Hematopoietic multipotent progenitor cell treated with erythropoietin and hydrocortisone succinate and interleukin-3 and kit ligand, for 15 days (in vitro differentiated cells): ENCODE measurements at places on chromosomes 1 and 21.

DNA sequence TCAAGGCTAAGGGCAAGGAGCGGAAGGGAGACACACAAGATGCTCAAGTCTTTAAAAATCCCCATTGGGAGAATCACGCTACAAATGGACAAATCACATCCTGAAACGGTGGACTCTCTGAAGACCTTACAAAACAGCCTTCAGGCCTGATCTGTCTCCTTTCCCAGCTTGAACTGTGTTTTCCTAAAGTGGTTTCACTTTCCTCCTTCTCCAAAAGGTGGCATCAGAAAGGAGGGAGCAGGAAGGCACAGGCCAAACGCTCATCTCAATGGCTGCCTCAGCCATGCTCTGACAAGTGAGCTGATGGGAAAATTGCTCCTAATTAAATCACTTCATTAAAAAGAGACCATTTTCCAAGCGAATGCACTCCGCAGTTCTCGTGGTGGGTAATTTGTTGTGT, 47.7 kb downstream of the UTP25 start:
- no peak for DNase-seq

GRCh38 chr1:226708342-226708780, 30.7 kb downstream of the ITPKB start:
- peak; percentile 67 for DNase-seq

GRCh38 chr1:225435487-225435886, 7.6 kb upstream of the LBR start:
- DNase-seq, result no peak

- no peak for DNase-seq
Measured at GRCh38 chr1:7726623-7727022, 44.5 kb upstream of the VAMP3 start.

DNA sequence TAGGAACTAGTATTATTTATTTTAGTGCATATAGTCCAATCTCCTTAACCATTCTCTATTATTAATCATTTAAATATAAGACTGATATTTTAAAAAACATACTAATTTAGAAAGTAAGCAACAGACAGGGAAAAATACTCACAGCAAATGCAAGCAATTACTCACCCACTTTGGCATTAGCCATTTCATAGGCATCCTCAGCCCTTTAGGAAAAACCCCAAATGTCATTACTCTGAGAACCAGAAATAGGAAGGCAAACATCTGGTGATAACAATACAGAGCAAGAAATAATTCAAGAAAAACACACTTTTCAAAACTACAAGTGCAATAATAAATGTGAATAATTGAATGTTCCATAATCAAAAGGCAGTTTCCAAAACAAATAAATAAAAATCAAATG, 545.1 kb downstream of the PLPP3 start:
- no peak for DNase-seq

DNA sequence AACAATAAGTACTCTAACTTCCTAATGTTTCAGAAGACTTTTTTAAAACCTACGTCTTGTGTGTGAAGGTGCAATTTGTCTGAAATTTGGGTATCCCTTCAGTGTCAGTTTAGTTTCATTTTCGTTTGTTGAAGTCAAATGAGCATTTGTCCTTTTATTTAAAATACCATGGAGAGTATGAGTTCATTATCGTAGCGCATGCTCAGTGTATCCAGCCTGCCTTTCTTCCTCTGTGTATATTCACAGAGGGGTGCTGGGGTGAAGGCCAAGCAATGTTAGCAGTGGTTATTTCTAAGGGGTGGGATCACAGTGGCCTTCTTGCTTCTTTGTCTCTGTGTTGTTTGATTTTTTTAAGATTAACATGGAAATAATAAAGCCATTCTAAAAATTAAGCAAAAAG, 43.2 kb downstream of the CNN3 start:
- peak; percentile 33 for DNase-seq

DNA sequence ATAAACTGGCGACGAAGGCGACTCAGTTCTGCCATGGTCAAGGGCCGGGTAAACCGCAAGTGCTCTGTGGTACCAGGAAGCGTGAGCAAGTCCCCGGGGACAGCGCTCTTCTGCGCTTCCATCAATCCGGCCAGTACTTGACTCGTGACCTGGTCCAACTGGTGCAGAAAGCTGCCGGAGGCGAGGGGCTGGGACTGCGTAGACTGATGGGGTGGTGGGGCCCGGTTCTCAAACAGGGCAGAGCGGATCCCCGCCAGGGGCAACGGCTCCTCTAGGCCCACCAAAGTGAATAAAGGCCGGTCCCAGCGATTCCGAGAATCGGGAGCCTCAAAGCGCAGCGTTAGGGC, 852 bp downstream of the KTI12 start:
- DNase-seq, result no peak

DNA sequence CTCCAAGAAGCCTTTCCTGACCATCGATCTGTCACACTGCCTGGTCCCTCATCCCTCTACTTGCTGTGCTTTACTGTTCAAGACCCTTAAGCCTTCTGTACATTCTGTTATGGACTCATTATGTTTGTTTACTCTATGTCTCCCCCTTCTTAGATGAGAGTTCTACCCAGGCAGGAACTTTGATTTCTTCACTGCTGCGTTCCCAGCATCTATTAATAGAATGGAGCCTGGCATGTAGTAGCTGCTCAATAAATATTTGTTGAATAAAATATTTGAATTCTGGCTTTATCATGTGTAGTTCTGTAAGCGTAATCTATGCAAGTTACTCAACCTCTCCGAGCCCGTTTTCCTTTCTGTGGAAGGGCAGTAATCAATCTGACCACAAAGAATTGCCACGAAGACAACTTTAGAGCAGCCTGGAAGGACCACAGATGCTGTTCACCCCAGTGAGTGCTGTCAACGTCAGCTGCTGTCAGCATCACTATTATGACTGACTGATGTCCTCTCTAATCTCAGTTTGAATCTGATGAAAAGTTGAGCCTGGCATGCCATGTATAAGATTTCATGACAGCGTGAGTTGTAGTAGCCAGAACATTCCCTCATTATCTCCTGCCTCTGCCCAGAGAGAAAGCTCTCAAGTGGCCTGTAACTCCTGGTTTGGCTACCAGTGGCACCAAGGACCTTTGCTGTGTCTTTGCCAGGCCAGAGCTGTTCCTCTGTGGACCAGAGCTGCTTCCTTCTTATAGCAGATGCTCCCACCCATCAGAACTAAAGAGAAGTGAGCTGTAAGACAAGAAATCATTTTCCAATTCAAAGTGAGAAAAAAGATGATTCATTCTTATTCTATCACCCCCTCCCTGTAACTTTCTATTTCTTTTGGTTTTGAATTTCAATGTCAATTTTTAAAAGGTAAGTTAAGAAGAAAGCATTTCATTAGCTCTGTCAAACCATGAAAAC, 94.5 kb downstream of the PRDM2 start:
- no peak for DNase-seq

DNA sequence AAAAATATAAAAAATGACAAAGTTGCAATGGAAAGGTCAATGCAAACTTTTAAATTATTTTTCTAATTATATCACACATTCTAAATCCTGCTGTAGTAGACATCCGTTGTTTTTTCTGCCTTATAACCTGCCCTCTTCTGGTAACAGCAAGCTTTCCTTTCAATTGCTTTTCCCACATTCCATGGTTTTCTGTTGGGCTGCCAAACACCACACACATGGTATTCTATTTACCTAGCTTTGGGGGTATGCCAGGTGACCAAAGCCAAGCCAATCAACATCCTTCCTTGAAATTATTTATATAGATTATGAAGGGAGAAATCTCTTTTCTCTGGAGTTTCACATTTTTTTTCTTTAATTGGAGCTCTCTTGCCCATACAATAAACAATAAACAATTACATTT, 3.4 kb upstream of the LAMC1 start:
- DNase-seq, result no peak

- DNase-seq, result no peak
Measured at GRCh38 chr1:208420696-208421095, 176.5 kb upstream of the PLXNA2 start.
